ENCODE measurements at places on chromosomes 16 and 17.
A peak's percentile ranks its signal among the peaks of the same experiment; 100 is the strongest.

GRCh38 chr17:305090-305976 lies 47.3 kb downstream of the RPH3AL start:
- DNase-seq = no peak

DNA sequence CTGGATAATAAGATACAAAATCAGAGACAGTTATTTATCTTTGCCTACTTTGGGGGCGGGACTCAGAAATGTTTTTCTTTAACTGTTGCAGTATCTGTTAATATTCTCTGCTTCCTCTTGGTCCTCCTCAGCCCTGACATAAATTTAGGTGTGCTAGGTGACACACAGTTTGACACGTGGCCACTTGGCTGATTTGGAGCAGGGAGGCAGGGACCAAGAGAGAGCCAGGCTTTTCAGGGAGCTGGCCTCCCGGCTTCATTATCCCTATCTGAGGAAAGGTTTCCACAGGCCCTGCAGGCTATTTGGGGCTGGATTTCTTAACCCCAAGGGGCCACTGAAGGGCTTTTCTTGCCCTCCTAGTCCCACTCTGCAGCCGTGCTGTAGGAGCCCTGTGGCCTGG lies 20.1 kb upstream of the NAT9 start:
- no peak for DNase-seq

DNA sequence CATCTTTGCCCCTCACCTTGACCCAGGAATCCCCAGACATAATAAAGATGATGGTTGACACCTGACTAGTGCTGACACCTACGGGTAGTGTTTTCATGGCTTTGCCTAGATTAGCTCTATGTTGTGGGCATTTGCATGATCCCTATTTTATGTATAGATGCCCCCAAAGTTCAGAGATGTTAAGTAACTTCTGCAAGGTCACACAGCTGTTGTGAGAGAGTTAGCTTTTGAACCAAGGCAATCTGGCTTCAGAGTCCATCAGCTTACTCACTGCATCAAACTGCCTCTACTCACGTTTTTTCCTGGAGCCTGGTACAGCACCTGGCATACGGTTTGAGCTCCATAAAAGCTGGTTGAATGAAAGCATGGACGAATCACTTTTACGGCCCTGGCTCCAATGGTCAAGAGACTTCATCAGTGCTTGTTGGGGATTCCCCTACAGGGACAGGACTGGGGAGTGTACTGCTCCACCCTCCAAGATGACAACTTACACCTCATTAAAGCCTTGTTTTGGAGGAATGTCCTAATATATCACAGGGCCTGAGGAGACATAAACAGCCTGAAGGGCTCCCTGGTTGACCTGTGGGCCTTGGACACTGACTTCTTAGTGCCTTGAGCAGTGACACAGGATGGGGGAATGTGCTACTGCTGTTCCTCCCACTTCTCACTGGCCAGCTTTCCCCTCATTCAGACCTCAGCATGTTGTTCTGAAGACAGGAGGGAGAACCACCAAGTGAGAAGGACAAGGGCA lies 193.2 kb upstream of the ASIC2 start:
- no peak for DNase-seq

- no peak for DNase-seq
These were observed 18.5 kb upstream of the APRT start for GRCh38 chr16:88830258-88830657.

DNA sequence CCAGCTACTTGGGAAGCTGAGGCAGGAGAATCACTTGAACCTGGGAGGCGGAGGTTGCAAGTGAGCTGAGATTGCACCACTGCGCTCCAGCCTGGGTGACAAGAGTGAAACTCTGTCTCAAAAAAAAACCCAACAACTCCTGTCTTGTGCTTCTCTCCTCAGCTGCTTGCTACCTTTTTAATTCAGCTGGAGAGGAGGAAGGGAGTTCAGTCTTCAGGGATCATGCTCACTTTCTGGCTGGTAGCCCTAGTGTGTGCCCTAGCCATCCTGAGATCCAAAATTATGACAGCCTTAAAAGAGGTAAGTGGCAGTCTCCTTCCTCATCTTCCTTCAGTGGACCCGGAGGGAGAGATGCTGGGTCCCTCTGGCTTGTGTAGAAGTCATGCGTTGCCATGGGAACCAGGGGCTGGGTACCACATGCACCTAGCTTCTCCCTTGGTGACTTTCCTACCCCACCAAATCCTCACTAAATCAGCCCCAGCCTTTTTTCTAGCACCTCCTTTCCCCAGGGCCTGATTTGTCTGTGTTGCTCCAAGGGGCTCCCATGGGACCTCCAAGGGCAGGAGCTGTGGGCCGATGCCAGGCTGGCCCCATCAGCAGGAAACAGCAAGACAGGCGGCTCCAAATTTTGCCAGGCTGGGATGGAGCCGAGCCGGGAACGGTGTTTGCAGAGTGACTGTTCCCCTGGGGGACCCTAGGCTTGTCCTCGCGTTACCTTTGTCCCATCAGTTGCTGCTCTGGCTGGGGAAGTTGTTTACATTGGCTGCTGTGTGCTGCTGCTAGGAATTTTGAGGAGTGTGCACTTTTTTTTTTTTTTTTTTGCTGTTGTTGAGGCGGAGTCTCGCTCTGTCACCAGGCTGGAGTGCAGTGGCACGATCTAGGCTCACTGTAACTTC lies 65.2 kb downstream of the ABCC1 start:
- peak; percentile 39 for DNase-seq

- no peak for DNase-seq
These were observed 14.1 kb downstream of the TMEM11 start for GRCh38 chr17:21199856-21200255.

- DNase-seq = no peak
These were observed 21.7 kb downstream of the ADAD2 start for GRCh38 chr16:84212631-84213030.

DNA sequence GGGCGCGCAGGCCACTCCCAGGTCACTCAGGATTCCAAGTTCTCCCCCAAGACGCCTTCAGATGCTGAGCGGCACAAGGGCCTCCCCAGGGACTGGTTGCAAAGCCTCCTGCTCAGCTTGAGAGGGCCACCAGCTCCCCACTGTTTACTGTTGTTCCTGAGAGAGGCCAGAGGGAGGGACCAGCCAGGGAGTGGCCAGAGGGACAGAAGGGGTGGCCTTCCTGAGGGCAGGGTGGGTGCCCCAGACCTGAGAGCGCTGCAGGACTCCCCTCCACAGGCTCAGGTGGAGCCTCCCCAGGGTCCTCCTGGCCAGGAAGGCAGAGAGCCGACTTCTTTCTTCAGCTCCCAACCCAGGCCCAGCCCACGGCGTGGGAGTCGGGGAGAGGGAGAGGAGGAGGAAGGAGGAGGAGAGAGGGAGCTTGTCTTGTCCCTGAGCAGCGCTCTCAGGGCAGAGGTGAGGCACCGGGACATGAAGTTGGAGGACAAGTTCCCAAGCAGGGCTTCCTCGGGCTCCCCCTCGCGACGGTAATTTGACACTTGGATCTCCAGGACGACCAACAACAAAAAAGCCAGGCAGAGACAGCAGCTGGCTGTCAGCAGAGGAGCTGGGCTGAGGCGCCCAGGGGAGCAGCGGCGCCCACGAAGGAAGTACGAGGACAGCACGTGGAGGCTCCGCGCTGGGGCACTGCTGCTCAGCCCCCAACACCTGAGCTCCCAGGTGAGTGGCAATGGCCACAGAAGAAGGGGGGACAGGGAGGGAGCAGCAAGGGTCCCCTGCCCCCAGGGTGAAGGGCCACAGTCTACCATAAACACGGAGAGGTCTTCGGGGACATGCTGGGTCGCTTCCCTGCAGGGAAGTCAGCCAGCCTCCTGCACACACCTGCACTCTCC lies 497 bp downstream of the SMIM5 start:
- DNase-seq = peak; percentile 94

- DNase-seq = no peak
These were observed 75.0 kb downstream of the RAP1GAP2 start for GRCh38 chr17:2871205-2871604.

- DNase-seq = no peak
These were observed 4.3 kb upstream of the CCDC154 start for GRCh38 chr16:1448536-1449116.

GRCh38 chr16:49858200-49859124 lies 2.5 kb upstream of the ZNF423 start:
- no peak for DNase-seq

DNA sequence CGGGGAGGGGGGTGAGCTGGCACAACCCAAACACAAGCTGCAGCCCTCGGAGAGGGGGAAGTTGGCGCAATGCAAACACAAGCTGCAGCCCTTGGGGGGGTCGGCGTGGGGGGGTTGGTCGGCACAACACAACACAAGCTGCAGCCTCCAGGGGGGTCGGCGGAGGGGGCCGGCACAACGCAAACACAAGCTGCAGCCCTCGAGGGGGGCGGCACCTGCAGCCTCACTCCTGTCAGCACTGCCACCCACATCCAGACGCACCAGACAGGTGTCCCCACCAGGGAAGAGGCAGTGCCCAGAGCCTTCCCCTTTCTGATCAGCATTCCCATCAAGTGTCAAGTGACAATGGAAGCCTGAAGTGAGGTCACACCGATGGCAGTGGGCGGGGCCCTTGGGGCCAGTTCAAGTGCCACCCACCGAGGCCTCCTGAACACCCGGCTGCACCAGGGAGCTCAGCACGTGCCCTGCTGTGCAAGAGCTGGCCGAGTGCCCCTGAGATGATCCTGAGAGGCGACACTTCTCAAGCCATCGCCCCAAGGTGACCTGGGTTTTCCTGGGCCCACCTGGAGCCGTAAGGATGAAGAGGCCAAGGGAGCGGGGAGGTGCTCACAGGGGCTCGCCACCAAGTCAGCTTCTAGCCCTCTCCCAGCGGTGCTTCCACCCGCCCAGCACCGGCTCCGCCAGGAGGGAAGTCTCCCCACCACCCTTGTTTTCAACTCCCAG lies 59.3 kb downstream of the KLHDC4 start:
- DNase-seq = peak; percentile 68

DNA sequence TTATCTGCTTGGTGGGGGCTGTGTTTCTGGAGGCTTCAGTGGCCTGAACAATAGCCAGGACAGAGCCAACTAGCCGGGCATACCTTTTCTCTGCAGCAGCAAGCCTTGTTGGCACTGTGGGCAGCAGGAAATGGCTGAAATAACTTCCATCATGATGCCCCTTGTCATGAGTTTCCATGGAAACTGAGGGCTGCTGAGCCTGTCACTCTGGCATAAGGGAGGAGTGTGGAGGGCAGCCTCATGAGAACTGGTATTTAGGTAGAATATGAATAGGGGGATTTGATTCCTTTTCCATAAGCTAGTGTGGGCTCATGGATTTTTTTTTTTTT lies 39.4 kb downstream of the PLCG2 start:
- DNase-seq = no peak

- no peak for DNase-seq
These were observed 130.6 kb upstream of the TOX3 start for GRCh38 chr16:52677501-52677900.

DNA sequence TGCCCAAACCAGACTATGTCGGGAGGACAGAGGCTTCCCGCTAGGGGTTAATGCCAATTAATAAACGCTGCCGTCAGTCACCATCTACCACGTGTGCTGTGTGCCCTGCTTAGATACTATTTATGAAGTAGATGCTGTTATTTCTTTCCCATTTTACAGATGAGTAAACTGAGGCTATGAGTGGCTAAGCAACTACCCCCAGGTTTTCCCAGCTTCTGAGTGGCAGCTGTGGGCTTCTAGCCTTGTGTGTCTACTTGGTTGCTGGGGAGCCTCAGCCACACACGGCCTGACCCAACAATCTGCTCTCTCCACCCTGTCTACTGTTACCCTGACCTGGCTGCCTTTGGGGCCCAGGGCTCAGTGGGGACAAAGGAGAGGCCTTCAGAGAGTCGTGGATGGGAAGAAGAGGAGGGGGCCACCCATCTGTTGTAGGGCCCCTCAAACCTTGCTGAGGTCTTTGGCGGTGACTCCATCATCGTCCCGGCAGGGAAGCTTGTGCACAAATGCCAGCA lies 7.1 kb downstream of the GIT1 start:
- DNase-seq = no peak

GRCh38 chr16:87782033-87782432 lies 16.2 kb upstream of the KLHDC4 start:
- DNase-seq = no peak

DNA sequence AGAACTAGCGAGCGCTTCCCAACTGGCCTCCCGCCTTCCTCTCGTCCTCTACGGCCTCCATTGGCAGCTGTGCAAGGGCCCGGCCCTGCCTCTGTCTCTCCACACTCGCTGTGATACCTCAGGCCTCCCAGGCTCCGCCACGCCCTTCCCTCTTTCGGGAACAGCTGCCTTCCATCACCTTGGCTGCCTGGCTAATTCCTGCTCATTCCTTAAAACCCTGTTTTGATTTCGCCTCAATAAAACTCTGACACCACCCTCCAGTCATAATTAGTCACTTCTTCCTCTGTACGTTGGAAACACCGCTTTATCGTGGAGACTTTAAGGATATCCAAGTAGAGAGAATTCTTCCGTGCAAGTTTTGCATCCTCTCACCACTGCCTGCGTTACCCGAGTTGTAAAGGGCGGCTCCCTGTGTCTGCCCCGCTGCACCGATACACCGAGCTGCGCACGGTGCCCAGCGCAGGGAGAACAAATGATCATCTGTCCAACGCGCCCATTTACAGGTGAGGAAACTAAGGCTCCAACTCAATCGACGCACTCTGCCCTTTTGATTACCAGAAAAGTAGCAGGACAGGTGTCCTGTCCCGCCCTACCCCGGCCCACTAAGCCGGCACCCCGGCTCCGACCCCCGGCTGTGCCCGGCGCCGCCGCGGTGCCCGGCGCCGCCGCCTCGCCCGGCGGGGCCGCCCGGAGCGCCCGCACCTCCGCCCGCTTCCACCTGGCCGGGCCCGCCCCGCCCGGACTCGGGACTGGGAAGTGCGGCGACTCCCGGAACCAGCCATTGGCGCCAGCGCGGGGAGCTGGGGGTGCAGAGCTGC lies 139.7 kb downstream of the SEC14L1 start:
- DNase-seq = no peak

GRCh38 chr17:76547183-76547641 lies 7.4 kb downstream of the PRCD start:
- DNase-seq = peak; percentile 23

- DNase-seq = no peak
These were observed 102.9 kb downstream of the HIC1 start for GRCh38 chr17:2157675-2158395.

DNA sequence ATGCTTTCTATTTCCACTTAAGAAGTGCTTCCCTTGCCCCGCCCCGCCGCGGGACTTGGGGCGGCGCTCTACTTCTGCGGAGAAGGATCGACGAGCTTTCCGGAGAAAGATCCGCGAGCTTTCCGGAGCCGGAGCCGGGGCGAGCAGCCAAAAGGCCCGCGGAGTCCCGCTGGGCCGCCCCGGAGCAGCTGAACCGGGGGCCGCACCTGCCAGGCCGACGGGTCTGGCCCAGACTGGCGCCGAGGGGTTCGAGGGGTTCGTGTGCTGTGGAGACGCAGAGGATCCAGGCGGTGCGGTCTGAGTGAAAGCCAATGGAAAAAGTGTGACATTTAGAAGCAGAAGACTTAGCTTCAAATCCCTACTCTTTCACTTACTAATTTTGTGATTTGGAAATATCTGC lies 50.8 kb downstream of the TBC1D26 start:
- DNase-seq = no peak
